Heart left ventricle (tissue), 16 donors: ENCODE measurements at places on chromosomes 7 and 10. TPM values are rescaled to one million over a fixed set of nuclear protein-coding genes. Genes with fewer than 3 reads are reported as not detected.

DNA sequence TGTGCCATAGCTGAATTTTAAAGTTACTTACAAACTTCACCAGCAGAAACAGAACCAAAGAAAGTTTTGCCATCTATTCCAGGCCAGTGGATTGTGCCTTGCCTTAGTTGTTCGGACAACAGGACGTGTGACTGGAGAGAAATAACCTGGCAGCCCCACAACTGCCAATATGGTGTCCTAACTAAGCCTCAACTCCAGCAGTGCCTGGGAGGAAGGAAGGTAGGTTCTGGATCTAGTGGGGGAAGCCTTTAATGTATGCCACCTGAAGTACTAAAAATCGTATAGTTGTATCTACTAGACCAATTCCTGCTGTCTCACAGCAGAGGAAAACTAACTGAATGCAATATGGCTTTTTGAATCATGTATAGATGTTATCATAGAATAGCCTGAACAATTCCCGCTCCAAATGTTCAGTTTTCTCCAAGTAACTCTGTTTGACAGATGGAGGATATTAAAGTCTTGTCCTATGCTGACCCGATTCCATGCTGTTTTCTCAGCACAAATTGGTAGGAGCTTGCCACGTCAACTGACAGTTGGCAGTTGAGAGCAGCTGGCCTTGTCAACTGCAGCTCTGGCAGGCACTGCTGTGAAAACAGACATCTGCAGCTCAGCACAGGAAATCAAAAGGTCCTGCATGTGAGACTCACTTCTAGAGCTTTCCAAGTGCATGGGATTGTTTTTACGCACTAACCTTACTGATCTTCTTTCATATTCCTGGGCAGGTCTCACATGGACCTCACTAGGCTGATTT is 84.5 kb upstream of the WNT16 start:
- H3K27me3 ChIP-seq, result no peaks in the 10 kb centered on the region
- peaks cover 46% of the 10 kb centered on the region for H3K36me3 ChIP-seq
- H3K4me1 ChIP-seq, result no peaks in the 10 kb centered on the region
- H3K4me3 ChIP-seq, result no peak overlapping the region
- H3K27ac ChIP-seq, result no peak overlapping the region

DNA sequence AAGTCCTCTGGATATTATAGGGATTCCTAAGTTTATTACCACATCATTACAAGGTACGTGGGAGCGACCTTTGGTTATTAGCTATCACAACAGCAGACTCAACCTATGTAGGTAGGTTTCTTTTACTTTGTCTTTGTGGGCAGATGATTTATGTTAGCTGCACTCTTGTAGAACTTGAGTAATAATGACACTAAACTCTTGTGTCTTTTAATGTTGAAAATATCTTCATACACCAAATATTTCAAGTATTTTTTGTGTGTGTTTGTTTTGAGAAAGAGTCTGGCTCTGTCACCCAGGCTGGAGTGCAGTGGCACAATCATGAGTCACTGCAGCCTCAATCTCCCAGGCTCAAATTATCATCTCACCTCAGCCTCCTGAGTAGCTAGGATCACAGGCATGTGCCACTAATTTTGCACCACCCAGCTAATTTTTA is 19.2 kb upstream of the SUPV3L1 start:
- no peaks in the 10 kb centered on the region for H3K27me3 ChIP-seq
- no peak overlapping the region for H3K4me3 ChIP-seq
- H3K36me3 ChIP-seq, result no peaks in the 10 kb centered on the region
- H3K27ac ChIP-seq, result no peak overlapping the region
- no peak for DNase-seq
- no peaks in the 10 kb centered on the region for H3K4me1 ChIP-seq

DNA sequence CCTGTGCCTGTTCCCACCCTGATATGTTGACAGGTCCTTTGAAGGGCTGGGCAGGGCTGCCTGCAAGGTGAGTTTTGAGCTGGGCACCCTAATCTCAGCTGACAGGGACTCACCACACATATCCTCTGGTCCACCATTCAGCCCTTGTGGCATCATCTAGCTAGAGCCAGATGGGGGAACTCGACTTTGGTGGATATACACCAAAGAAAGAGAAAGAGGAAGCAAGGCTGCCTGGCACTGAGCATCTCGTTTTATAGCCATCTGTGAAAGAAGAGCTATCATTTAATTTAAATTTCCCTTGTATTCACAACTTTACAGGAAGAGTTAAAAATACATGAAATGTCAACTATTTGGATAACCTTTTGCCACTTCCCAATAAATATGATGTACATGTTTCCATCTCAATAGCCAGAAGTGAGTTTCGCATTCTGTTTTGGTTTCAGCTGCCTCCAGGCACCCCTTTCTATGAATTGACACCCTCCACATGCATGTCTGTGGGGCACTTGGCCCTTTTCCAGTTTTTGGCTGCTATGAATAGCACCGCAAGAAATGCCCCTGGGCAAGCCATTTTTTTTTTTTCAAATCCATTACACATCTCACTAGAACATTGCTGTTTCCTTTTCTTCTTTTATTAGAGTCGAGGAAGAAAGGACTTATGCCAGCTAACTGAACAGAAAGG is 22.9 kb upstream of the GRB10 start:
- DNase-seq, result no peak
- H3K4me3 ChIP-seq, result no peak overlapping the region
- peaks cover 3% of the 10 kb centered on the region for H3K4me1 ChIP-seq
- H3K36me3 ChIP-seq, result no peaks in the 10 kb centered on the region
- H3K27me3 ChIP-seq, result no peaks in the 10 kb centered on the region

DNA sequence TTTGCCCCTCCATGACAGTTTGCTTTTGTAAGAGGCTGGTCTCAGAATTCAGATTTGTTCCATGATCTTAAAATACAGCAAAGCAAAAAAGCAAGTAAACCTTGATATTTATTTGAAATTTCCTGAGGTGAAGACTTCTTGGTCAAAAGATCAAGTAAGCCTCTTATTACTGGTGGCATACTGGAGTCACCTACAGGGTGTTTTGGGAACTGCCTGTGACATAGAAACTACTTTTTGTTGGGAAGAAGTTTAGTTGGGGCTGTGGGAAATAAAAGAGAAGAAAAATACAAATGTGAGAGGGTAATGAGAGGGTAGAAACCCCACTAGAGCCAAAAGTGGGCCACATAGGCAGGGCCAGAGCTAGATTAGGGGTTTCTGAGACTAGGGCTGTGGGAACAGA is 217.9 kb downstream of the OTUD1 start:
- H3K4me3 ChIP-seq, result no peak overlapping the region
- no peaks in the 10 kb centered on the region for H3K4me1 ChIP-seq
- H3K27me3 ChIP-seq, result no peaks in the 10 kb centered on the region
- no peaks in the 10 kb centered on the region for H3K36me3 ChIP-seq
- H3K27ac ChIP-seq, result no peak overlapping the region

ADARB2 gene
- 1.2 TPM for total RNA-seq
